ENCODE measurements at places on chromosomes 4 and X.

DNA sequence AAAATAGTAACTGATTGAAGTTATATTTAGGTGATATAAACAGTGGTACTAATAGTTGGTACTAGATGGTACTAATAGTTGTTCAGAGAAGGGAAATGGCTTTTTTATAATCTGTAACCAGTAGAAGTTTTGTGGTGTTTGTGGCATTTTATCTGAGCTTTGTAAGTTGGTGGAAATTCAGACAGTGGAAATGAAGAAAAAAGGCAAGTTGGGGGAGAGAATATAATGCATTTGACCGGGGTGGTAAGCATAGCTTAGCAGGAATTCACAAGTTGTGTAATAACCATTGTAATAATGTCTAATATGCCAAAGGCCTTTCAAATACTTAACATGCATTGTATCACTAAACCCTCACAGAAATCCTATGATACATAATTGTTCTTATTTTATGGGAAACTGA lies 36.3 kb downstream of the DTHD1 start:
- no peak for DNase-seq

- no peak for DNase-seq
Observed at GRCh38 chr4:33037464-33037863, 2317.3 kb downstream of the PCDH7 start.

DNA sequence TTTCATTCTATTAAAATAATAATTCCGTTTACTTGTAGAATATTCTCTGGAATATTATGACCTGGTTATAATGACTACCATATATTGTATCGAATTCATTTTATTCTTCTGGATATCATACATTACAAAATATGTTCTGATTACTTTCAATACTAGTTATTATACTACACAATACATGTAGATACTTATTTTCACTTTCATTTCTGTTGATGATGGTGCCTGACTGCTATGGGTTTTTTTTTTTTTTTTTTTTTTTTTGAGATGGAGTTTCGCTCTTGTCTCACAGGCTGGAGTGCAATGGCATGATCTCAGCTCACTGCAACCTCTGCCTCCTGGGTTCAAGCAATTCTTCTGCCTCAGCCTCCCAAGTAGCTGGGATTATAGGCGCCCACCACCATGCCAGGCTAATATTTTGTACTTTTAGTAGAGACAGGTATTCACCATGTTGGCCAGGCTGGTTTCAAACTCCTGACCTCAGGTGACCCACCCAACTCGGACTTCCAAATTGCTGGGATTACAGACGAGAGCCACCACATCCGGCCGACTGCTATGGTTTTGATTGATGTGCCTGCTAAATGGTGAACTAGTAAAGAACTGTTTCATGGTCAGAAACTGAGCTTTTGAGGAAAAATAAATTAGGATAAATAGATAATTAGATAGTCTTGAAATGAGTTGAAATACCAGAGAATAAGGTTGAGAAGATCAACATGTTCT lies 39.5 kb downstream of the PCDH10 start:
- no peak for DNase-seq

DNA sequence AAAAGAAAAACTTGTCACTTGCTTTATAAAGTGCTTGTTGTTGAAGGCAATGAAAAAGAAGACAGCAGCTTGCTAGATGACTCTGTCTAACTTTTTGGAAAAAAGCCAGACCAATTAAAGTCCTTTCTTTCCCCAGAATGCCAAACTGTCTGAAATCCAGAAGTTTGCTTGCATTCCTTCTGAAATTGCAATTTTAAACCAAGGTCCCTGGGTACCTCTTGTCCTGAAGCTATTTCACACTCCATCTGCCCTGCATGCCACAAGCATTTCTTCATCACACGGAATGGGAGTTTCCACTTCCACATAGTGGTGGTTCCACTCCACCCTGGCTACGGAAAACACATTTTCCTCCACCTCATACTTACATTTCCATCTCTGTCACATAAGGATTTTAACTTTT lies 101.0 kb downstream of the PAPSS1 start:
- no peak for DNase-seq

GRCh38 chrX:149909324-149910177 lies 19.8 kb upstream of the HSFX4 start:
- DNase-seq: no peak

DNA sequence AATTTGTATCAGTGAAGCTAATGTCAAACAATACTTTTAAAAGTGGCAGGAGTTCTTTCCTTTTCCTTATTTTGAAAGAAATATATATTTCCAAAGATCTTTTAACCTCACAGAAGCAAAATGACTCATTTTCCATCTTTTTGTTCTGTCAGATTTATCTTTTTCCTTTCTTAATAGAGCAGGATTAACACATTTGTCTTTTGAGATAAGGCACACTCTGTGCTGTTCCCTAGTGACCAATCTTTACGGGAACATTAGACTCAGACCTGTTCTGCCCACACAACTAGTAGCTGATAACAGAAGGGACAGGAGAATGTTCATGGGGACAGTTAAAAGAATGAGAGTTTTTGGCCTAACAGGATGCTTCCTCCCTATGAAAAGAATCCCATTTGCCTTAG lies 381.2 kb downstream of the STPG2 start:
- no peak for DNase-seq

DNA sequence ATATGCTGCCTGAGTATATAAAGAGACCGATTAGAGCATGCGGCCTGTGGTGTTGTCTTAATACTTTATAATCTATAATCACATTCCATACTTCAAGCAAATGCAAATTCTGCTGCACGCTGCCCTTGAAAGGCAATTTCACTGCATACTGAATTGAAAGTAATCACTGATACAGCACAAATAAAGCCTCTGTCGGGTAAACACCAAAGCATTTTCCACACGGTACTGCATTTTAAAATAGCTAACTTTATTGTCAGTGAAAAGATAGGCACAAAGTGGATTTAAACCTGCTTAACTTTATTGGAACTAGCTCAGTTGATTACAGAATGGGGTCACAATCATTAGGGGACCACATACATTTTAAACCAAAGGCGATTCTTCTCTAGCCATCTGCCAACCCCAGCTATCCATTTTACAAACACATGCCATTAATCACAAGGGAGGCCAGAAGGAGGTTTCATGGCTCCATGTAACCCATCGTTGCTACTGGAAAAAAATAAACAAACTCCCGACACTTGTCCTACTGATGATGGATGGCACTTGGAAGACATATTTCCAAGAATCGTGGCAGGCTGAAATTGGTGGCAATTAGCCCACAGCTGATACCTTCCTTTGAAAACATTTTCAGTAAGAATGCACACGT lies 65.9 kb downstream of the AMOT start:
- no peak for DNase-seq

- DNase-seq: no peak
Observed at GRCh38 chrX:106707771-106708454, 18.6 kb upstream of the RNF128 start.

DNA sequence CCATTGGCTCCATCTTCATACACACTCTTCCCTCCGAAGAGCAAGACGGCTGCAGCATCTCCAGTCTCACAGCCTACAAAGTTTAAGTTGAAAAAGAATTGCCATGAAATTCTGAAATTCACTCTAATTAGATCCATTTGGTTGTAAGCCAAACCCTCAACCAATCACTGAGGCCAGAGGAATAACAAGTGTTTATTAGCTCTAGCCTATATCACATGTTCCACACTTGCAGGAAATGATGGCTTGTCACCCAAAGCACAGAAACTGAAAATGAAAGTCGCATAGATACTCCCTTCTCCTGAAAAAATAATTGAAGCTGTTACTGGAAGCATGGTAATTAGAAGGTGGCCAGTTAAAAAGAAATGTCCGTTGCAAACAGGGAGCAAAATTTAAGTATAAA lies 1071.8 kb downstream of the CCSER1 start:
- no peak for DNase-seq

- no peak for DNase-seq
Observed at GRCh38 chr4:85489273-85489981, 14.5 kb downstream of the ARHGAP24 start.

DNA sequence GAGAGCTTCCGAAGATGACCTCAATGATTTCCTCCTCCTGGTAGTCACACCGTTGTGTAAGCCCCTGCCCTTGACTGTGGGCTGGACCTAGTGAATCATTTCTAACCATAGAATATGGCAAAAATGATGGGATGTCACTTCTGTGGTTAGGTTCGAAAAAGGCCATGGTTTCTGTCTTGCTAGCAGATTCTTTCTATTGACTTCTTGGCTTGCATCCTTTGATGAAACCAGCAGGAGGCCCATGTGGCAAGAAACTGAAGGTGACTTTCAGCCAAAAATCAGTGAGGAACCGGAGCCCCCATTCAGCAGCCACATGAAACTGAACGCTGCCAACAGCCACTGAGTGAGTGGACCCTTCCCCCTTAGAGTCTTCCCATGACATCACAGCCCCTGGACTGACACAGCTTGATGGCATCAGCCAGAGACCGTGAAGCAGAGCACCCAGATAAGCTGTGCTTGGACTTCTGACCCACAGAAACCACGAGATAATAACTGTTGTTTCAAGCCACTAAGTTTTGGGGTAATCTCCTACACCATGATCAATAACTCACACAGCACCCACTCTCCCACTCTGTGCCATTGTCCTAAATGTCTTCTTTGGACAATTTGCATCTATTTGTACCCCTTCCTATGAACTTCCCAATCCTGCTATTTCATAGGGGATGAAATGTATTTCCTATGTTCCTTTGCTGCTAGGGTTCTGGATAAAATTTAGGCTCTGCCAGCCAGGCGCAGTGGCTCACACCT lies 148.0 kb upstream of the STX18 start:
- no peak for DNase-seq

DNA sequence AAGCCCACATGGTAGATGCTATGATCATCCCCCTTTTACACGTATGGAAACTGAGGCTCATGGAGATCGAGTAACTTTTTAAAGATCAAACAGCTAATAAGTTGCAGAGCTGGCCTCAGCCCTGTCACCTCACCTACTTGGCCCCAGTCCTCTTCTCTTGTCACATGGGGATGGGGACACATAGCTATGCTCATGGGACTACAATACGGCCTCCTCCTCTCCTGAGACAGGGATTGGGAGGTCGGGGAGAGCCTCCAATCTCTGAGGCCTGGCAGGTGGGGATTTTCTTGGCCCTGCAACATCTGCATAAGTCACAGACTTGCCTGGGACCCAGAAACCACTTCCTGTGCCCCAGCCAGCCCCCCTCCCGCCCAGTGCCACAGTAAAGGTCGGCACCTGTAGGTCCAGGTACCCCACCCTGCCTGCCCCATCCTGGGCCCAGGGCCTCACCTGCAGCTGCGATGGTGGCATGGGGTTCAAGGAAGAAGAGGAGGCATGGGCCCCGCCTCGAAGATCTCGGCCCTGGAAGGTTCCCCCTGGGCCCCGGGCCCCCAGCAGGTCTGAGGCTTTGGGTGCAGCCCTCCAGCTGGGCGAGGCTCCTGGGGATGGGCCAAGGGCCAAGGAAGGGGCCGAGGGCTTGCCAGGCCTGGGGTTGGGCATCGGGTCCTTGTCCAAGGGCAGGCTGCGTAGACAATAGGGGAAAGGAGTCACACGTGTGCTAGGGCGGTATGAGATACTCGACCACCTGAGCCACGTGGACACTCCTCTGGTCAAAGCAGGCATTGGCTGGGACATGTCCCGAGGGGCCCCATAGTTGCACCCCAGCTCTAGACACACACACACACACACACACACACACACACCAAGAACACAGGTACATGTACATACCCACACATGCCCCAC lies 6.4 kb downstream of the FOXP3 start:
- no peak for DNase-seq

GRCh38 chr4:158728236-158728635 lies 5.0 kb upstream of the PPID start:
- no peak for DNase-seq

DNA sequence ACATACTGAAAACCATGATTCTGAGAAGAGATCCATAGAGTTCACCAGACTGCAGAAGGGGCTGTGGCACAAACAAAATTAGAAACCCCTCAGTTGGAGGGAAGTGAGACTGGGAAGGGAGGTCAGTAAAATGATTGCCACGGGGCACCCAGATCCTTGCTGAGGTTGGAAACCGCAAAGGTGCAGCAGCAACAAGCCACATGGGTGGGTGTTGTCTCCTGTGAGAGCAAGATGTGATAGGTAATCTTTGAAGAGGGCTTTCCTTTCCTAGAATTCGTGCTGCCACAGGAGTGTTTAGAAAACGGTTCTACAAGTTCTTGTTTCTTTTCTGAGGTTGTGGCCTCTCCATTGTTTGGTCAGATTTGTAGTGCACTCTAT lies 85.5 kb downstream of the NFKB1 start:
- no peak for DNase-seq

DNA sequence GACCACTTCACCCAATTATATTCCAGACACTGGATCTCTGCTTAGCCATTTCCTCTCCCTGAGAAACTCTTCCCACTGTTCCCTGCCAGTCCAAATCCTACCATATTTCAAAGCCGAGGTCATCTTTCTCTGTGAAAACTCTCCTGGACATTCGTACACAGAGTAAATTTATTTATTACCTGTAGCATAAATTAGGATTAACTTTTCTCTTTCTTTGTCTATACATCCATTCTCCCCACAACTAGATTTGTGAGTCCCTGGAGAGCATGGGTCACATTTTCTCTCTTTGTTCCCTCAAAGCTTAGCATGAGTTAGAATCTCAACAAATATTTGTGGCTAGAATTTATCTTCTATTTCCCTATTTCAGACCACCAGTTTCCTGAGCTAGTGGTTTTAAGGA lies 27.8 kb upstream of the SMIM10 start:
- no peak for DNase-seq

GRCh38 chrX:2926664-2927275 lies 2.4 kb downstream of the ARSD start:
- no peak for DNase-seq

DNA sequence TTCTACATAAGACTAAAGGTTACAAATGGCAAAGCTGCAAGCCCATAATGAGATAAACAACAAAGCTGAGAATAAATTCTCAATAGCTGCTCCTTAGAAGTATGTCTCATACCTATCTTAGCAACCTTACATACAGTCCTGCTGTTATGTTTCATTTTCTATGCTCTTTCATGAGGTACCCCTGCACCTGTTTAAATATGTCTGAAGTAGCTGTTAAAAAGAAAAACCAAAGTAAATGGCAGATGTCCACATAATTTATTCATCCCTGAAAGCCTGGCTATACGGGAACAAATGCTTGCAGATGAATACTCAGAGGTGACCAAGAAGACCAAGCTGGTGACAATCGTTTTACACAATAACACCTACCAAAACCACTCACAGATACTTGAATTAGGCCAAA lies 22.5 kb downstream of the PPA2 start:
- no peak for DNase-seq

- DNase-seq: no peak
Observed at GRCh38 chrX:13283950-13284546, 35.8 kb downstream of the ATXN3L start.

DNA sequence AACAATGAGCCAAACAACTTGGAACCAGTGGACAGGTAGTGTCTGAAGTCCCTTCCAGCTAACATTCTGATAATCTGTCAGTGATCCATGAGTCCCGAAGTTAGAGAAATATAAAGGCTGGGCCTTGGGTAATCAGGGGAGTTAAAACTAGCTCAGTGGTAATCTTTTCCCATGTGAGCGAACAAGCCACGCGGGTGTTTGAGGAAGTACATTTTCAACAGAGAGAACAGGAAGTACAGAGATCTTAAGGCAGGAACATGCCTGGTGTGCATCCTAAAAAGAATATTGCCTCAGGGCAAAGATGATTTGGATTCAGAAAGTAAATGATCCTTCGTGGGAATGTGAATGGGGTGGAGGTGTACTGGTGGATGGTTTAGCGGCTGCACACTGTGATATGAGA lies 42.9 kb downstream of the FNIP2 start:
- no peak for DNase-seq

Data from iPS DF 6.9 (cell line).